ENCODE measurements at places on chromosomes 11 and 22.

GRCh38 chr22:23086787-23087186 is 16.5 kb downstream of the GNAZ start:
- DNase-seq, result no peak

DNA sequence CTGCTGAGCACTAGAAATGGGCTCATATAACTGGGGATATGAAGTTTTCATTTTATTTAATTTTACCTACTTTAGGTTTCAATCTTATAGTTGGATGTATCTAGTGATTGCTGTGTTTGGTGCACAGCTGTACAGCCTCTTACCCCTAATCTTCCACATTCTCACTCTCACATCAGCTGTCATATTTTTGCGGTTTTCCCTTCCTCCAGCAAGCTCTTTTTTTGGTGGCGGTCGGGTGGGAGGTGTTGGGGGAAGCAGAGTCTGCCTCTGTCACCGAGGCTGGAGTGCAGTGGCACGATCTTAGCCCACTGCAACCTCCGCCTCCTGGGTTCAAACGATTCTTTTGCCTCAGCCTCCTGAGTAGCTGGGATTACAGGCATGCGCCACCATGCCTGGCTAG is 445.1 kb upstream of the ISX start:
- DNase-seq, result no peak

GRCh38 chr11:32411942-32412615 is 23.3 kb downstream of the WT1 start:
- no peak for DNase-seq

DNA sequence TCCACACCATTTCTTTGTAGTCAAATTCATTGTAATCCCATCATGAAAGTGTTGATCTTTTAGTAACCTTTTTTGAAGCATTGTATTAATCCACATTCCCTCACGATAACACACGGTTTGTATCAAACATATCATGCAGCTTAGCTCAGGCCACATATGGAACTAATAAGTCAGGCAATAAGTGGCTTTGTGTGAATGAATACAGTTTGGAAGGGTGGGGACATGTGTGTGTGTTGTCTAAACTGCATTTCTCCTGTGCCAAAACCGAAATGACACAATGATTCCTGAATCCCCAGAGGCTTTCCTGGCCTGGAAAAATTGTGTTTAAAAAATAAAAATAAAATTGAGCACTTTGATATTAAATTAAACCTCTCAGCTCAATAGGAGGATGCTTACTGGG is 98.3 kb downstream of the WNT11 start:
- DNase-seq, result no peak

- no peak for DNase-seq
These were observed 25.3 kb upstream of the DDX17 start for GRCh38 chr22:38531251-38531938.
